ENCODE measurements at places on chromosomes 4 and X.

DNA sequence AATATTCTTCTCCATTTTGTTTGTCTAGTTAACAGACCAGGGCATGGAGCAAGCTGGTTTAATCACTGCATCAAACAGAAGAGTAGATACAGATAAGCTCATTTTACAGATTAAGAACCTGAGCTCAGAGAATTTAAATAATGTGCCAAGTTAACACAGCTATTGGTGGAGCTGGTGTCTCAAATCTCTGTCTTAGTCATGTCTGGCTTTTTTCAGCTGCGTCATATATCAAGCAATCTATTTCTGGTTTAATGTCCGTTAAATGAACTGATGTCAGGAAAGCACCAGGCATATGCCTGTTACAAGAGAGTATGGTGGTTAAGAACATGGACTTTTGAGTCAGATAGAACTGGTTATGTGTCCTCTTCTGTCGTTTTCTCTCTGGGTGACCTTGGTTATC is 79.8 kb upstream of the ADGRA3 start:
- no peak for DNase-seq

GRCh38 chrX:154495472-154495922 is 5.1 kb upstream of the SLC10A3 start:
- DNase-seq, result no peak

GRCh38 chr4:177283167-177283566 is 26.5 kb upstream of the NEIL3 start:
- DNase-seq, result no peak

GRCh38 chr4:58551676-58552075 is 1441.5 kb upstream of the IGFBP7 start:
- no peak for DNase-seq

- no peak for DNase-seq
Measured at GRCh38 chr4:110287130-110287529, 88.7 kb upstream of the ELOVL6 start.

All from femur (tissue), 1 donor.